T-helper 17 cell (primary cell): ENCODE measurements at places on chromosomes 7 and 10. TPM values are rescaled to one million over a fixed set of nuclear protein-coding genes. Genes with fewer than 3 reads are reported as not detected.

The SPDYE11 gene
- not detected for total RNA-seq

The ITGA8 gene
- not detected for total RNA-seq

The AQP1 gene
- 0.35 TPM for total RNA-seq

The EPDR1 gene
- not detected for total RNA-seq

The FOXP2 gene
- 0.25 TPM for total RNA-seq
